ENCODE measurements at places on chromosomes 11 and 22.

GRCh38 chr11:15758857-15759465 lies 597.4 kb downstream of the SOX6 start:
- no peak for DNase-seq

- DNase-seq: no peak
Measured at GRCh38 chr22:33658775-33659174, 261.5 kb downstream of the LARGE1 start.

- DNase-seq: no peak
Measured at GRCh38 chr11:134356656-134357544, 25.1 kb downstream of the GLB1L2 start.

DNA sequence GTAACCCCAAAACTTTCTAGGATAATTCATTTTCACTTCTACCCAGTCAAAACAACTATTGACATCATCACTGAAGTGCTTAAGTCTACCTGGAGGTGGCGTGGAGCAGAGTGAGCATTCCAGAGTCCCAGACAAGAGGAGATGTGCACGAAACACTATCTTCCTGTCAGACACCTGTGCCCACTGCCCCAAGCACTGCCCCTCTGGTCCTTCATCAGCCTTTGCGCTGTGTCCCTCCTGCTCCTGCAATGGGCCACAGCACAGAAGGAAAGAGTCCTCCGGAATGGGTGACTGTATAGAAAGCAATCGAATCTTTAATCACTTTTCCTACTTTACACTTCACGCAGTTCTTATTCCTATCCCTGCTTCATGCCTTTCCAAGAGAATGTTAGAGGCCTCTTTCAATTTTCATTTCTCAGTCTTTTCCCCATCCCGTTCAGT lies 512 bp upstream of the GRIA4 start:
- DNase-seq: no peak

- no peak for DNase-seq
Measured at GRCh38 chr11:81839976-81840375, 893.7 kb downstream of the FAM181B start.

- no peak for DNase-seq
Measured at GRCh38 chr11:5420993-5421392, 918 bp upstream of the OR51Q1 start.

DNA sequence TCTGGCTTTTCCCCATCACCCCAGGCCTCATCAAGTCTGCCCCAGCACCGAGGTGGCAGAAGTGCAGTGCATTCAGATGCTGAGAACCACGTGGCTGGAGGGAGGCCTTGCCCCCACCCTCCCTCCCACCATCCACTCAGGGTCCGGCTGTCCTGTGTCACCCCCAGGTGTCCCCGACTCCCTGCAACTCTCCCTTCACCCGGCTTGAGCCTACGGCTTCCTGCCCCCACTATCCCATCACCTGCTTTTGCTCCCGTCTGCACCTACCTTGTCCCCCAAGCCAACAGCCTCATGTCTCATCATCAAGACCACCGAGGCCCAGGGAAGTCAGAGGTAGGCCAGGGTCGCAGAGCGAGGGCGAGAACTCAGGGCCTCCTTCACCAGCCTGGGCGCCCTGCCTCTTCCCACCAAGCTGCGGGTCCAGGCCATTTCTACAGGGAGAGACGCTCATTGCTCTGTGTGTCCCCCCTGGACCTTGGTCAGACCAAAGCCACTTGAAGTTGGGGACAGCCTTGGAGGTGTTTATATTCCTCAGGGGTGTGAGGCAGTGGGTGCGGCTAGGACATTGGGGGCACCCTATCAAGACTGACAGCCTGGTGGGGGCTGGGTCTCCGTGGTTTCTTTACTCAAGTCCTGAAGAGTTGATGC lies 66.2 kb upstream of the CCND1 start:
- no peak for DNase-seq

DNA sequence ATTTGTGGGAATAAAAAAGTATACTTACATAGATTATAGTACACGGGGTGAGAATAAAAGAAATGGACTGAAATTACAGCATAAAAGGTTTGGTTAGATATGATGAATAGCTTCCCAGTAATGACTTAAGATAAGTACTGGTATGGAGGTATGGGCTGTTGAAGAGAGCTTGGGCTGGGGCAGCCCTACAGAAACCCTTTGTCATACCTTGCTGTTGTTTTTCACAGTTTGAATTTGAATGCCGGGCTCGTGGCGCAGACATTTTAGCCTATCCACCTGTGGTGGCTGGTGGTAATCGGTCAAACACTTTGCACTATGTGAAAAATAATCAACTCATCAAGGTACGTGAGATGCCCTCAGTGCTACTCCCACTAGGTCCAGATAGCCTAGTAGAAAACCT lies 42.3 kb upstream of the RBX1 start:
- no peak for DNase-seq

GRCh38 chr11:36469063-36469462 lies 41.0 kb downstream of the TRAF6 start:
- DNase-seq: no peak

DNA sequence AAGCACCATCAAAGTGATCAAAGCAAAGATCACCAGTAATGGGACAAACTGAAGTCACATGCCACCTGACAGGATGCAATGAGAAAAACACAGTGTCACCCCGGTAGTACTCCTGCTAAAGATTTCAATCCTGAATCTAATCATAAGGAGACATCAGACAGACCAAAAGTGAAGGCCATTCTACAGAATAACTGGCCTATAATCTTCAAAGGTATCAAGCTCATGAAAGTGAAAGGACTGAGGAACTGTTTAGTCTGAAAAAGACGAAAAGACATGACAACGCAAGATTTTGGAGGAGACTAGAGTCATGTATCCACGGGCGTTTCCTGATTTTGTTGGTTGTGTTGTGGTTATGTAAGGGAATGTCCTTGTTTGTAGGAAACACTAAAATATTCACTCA lies 42.4 kb upstream of the TSKU start:
- no peak for DNase-seq

- no peak for DNase-seq
Measured at GRCh38 chr11:2306452-2306823, 4.6 kb downstream of the TSPAN32 start.

GRCh38 chr11:44094260-44094868 lies 1.1 kb upstream of the EXT2 start:
- peak; percentile 88 for DNase-seq

DNA sequence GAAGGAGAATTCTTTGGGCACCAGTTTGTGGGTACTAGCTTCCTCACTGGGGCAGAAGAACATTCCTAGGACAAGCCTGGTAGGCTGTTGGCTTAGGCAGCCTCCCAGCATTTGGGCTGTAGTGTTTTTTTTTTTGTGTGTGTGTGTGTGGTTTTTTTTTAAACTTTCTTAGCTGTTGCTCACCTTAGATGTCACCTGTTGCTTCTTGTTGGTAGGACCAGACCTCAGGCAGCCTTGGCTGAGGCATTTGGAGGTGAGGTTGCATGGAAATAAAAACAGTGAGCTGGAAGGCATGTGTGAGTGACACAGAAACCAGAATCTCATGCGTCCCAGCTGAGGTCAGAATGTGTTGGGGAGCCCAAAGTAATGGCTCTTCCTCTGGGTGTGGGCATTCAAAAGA lies 21.3 kb downstream of the AMPD3 start:
- no peak for DNase-seq

- DNase-seq: no peak
Measured at GRCh38 chr11:69962152-69962551, 116.0 kb upstream of the ANO1 start.

GRCh38 chr22:23520863-23521440 lies 59.1 kb downstream of the IGLL1 start:
- no peak for DNase-seq

DNA sequence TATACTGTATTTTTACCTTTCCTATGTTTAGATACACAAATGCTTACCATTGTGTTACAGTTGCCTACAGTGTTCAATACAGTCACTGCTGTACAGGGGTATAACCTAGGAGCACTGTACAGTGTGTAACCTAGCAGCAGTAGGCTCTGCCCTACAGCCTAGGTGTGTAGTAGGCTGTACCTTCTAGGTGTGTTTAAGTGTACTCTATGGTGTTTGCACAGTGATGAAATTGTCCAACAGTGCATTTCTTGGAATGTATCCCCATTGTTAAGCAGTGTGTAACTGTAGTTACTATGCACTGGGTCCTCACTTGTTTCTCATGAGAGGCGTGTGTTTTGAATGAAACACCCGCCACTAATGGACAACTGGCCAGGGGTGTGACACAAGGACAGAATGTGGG lies 269.0 kb downstream of the OPCML start:
- DNase-seq: no peak

DNA sequence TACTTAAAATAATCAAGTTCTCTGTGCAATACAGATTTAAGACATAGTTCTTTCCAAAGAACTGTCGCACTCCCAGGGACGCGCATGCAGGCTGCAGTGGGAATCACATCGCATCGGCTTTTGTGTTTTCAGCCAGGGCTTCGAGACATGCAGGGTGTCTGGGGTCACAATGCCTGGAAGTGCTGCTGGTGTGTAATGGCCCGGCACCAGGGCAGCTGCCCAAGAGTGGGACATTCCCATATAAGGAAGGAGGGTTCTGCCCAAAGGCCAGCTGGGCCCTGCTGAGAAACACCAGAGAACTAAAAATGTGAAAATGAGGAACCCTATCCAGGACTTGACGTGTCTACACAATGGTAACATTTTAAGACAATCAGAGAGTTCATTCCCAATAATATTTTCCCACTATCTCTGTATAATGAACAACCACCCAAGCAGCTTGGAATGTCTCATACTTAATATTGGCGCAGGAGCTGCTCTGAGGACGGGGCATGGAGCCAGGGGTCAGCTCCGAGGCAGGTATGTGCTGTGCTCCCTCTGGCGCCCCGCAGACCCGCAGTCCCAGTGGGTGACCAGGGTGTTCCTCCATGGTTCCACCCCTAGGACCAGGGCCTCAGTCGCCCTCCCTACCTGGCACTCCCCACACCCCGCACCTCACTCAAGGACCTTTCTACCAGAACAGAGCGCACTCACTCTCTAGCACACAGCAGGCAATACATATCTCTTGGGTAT lies 11.3 kb downstream of the MCAT start:
- DNase-seq: no peak

DNA sequence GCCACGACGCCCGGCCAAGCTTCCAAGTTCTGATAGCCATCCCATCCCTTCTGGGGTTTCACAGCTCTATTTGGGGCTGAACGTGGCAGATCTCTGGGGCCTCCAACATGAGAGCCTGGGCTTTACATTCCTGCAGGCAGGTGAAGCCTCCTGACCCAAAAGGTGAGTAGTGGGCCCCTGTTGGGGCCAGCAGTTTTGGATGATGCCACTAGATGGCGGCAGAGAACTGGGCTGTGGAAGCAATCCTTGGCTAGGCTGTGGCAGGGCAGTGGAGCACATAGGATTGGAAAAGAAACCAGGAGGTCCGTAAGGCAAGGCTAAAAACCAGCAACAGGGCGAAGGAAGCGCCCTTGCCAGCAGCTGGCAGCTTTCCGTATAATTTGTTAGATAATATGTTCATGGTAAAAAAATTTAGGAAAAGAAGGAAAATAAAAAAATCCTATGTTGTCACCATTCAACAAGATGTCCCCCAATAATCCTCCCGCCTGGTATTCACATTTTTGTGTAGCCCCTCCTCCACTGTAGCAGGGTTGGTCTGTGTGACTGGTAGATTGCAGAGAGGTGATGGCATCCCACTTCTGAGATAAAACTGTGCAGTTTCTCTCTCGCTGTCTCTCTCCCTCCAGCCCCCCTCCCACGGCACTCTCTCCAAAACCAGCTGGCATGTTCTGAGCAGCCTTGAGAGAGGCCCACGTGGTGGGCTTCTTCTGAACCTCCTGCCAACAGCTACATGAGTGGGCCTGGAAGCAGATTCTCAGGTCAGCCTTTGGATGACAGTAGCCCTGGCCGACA lies 43.6 kb upstream of the OR4B1 start:
- DNase-seq: peak; percentile 60

GRCh38 chr22:22834204-22834603 lies 53.4 kb upstream of the IGLL5 start:
- DNase-seq: no peak

DNA sequence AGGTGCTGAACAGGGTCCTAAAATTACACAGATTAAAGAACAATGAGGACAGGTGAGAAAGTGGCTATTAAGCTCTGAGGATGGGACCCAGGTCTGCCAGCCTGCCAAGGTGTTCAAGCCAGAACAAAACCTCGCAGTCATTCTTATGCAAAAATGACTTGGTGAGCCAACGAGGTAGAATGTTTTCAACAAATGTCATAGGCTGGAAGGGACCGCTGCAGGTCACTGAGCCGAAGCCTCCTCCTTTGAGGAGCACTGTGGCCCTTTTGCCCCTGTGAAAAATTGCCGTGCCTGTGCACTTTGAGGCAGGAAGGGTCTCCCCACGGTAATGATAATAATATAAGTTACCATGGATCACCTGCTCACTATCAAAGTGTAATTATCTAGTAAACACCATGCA lies 216.2 kb downstream of the DSCAML1 start:
- DNase-seq: no peak

GRCh38 chr11:70032943-70033710 lies 45.0 kb upstream of the ANO1 start:
- no peak for DNase-seq

- no peak for DNase-seq
Measured at GRCh38 chr11:134753771-134754520, 341.9 kb upstream of the B3GAT1 start.

GRCh38 chr22:23213581-23214334 lies 33.4 kb downstream of the BCR start:
- no peak for DNase-seq

DNA sequence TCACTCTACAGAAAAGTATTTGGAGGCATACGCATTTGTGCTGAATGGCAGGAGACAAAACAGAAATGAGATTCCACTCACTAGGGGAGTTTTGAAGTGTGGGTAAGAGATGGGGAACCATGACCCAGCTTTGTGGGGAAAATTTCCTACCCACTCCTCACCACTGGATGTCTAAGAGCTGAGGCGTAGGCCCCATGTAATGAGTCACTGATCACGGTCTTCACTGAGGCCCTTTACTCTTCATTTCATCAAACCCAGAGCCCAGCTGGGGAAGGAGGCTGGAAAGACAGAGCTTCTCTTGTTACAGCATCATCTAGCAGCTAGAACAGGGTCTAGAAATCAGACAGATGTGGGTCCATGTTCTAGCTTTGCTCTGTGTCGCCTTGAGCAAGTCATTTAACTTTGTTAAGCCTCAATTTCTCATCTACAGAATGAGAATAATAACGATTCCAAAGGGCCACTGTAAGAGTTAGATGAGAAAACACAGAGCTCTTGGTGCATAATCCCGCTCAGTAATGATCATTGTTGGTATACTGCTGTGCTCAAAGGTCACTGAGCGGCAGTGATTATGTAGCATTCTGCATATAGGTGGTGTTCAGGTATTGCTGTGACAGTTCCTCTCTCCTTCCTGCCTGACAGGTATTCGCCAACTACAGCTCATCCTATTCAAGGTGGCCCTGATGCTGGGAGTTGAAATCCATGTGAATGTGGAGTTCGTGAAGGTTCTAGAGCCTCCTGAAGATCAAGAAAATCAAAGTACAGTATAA lies 97.2 kb downstream of the MICAL2 start:
- no peak for DNase-seq

DNA sequence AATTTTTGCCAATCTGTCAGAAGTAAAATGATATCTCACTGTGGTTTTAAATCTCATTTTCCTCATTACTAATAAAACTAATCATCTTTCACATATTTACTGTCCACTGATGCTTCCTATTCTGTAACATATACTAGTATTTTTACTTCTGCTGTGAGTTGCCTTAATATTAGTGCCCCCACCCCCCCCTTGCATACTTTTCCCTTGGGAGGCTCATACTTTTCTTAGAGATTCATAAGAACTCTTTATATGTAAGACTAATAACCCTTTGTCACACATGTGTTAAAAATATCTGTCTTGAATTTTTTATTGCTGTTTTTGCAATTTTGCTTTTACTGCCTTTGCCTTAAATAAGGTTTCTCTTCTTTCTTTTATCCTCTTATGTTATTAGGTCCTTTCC lies 87.2 kb downstream of the PHF21A start:
- no peak for DNase-seq

- no peak for DNase-seq
Measured at GRCh38 chr11:95924414-95924760, 480 bp upstream of the MTMR2 start.
